CD4-positive, alpha-beta T cell treated with Interleukin-10 for 1 hour (primary cell): ENCODE measurements at places on chromosomes 11 and 22.
A peak's percentile ranks its signal among the peaks of the same experiment; 100 is the strongest.

DNA sequence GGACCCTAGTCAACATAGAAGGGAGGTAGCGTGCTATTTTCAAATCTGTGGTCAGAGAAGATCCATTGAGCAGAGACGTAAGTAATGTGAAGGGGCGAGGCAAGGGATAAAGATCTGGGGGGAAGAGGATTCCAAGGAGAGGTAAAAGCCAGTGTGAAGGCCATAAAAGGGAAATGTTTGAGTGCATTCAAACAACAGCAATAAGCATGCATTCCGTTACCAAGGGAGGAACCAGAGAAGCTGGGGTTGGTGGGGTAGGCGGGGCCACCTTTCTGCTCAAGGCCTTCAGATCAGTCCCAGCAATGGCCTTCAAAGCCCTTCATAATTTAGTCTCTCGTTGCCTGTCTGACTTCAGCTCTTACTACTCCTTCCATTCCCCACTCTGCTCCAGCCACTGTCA lies 18.4 kb upstream of the SMPD1 start:
- no peak for DNase-seq

GRCh38 chr11:94925422-94926270 lies 47.7 kb downstream of the CWC15 start:
- DNase-seq: peak; percentile 15

DNA sequence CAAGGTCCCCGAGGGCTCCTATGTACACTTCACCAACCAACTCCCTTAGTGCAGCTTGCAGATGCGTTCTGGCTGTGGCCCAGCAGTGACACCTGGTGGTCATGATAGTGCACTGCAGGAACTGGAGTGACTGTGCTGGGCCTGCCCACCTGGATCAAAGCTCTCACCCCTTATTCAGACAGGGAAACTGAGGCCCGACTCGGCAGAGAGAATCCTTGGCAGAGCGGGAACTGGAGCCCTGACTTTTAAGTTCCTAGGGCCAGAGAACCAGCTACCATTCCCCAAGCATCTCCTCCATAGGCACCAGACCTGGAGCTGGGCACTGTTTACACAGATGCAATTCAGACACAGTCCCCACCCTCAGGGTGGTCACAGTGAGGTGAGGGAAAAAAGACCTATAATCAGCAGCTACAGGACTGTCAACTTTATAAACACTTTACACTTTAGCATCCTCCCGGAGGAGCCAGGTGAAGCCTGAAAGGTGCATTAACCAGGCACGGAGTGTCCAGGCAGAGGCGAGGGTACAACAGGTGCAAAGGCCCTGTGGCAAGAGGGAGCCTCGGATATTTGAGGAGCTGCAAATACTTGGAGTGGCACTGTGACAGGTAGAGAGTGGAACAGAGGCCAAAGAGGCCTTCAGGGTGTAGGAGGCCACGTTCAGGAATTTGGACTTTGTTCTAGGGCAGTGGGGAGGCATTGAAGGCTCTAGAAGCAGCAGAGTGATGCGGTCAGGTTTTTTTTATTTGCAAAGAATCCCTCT lies 22.0 kb downstream of the RHBDD3 start:
- peak; percentile 69 for DNase-seq

DNA sequence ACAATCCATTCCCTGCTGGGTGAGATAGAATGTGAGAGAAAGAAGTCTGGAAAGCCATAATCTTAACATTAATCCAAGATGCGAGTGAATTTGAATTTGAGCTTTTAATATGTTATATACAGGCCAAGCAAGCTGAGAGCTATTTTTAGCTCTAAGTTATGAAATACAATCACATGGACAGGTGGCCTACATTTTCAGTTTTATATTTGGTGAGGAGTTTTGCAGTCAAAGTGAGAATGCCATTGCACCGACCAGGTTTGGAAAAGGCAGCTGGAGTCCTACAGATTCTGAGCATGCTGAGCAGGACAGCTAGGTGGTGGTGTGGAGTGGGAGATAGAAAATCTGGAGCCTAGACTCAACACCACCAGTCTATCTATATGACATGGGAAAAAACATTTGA lies 12.0 kb downstream of the OR5B21 start:
- DNase-seq: no peak

- DNase-seq: no peak
Measured at GRCh38 chr22:46572911-46573780, 35.7 kb upstream of the CELSR1 start.

DNA sequence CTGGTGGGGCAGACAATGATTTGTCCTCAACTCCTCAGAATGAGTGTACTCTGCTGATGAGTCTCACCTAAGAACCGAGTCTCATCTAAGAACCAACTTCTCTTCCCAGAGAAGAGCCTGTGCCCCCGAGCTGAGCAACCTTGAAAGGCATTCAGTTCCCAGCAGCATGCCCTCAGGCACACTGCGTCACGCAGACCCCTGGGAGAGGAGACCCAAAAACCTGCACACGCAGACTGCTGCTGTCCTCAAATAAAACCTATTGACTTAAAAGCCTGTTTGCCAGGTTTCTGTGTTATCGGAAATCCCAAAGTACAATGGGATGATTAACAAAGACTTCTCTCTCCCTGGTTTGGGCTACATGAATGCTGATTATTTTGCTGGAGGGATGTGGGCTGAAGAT lies 121.2 kb downstream of the C11orf58 start:
- no peak for DNase-seq

DNA sequence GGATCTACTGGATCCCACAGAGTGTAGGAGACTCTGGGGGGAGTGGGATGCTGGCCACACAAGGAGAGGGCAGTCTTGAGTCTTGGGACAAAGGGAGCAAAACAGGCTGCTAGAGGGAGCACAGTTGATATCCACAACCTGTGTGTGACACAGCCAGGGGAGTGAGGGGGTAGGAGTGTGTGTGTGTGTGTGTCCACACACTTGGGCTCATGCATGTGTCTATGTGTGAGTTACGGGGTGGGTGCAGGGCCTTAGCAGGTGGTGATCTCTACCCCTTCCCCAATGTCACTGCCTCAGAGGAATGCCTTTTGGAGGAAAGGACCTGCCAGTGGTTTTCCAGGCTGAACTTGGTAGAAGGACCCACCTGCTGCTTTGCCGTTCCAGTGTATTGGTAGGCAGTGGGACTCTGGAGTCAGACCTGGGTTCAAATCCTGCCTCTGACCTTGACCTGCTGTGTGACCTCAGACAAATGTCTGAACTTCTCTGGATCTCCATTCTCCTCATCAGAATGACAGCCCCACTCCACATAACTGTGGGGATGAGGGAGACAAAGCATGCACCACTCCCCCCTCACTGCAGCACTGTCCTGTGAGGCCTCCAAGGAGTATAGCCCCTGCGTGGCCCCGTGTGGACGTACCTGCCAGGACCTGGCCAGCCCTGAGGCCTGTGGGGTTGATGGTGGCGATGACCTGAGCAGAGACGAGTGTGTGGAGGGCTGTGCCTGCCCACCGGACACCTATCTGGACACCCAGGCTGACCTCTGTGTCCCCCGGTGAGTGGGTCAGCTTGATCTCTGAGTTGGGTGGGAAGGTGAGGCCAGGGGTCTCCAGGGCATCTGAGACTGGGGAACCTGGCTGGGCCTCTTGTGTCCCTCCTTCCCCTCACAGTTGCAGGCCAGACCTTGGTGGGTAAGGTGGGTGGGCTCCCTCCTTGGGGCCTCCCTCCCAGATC lies 27.4 kb downstream of the OTOG start:
- DNase-seq: no peak

GRCh38 chr11:75583718-75584658 lies 21.9 kb downstream of the SERPINH1 start:
- no peak for DNase-seq

GRCh38 chr11:8640267-8640906 lies 42.1 kb downstream of the TRIM66 start:
- no peak for DNase-seq

DNA sequence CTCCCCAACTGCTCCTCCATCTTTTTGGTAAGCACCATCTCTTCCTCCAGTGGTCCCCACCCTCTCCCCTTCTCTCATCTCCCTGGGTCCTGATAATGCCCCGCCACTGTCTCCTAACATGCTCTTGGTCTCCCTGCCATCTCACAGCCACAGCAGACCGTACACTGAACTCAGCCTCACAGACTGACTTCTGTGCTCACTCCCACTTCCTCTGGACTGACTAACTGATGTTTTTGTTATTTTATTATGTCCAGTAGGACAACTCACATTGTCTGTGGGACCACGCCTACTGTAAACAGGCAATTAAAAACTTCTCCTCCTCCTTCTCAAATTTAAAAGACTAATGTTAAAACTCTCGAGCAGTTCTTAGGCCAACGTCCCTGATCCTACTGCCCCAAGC lies 2.6 kb upstream of the GNAZ start:
- DNase-seq: no peak

- no peak for DNase-seq
Measured at GRCh38 chr11:8242499-8243280, 21.0 kb downstream of the LMO1 start.

- DNase-seq: no peak
Measured at GRCh38 chr11:61425367-61426131, 4.2 kb downstream of the CPSF7 start.

DNA sequence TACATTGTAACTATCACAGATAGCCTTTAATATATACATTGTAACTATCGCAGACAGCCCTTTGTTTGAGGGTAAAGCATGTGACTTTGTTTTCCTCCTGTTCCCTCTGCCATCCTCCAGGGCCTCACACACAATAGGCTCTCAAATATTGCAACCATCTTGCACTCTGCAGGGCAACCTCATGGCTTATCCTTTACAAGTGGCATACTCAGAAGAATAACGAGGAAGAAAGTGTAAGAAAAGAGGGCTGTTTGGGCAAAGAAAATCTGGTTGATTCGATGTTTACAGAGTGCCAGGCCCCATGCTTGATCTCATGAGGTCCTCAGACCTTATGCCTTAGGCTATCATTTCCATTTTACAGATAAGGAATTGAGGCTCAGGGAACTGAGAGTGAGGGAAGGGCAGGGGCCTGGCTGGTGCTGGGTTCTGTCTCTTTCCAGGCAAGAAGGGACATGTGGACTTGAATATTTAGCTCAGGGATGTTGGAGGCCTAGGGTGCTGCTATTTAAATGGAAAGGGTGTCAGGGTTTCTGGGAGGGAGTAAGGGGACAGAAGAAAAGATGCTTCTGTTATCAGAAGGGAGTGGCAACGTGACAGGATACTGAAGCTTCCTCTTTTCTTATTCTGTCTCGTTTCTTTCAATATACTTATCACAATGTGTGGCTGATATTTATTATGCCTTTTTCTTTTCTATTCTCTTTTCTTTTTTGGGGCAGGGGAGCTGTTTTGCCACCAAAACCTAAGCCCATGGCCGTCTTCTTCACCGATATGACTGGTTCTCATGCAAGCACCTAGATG lies 1.1 kb upstream of the SAMM50 start:
- no peak for DNase-seq

DNA sequence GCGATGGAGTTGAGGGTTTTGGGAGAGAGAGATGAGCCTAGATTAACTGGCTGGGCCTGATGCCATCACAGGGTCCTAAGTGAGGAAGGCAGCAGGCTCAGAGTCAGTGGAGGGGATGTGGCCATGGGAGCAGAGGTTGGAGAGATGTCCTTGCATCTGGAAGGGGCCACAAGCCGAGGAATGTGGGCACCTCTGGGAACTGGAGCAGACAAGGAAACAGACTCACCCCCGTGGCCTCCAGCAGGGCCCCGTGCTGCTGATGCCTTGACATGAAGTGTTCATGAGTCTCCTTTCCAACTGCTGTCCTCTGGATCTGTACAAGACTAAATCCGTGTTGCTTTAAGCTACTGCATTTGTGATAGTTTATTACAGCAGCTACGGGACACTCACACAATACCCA lies 49.2 kb downstream of the SHISAL1 start:
- no peak for DNase-seq

DNA sequence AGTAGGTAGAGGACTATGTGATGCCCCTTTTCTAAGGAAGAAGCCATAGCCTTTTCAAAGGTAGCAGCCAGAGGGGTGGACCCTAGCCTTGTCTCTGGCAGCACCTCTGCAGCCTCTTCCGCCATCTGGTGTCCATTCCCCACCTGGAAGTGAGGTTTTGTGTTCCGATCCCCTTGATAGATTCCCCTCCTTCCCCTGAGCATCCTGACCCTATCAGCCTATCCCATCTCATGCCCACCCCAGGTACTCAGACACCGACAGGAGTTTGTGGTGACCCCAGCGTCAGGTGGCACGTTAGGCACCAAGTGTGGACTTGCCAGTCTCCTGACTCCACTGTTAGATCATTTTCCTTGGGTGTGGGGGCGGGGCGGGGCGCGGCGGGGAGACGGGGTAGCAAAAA lies 398 bp upstream of the FAM89B start:
- DNase-seq: no peak

DNA sequence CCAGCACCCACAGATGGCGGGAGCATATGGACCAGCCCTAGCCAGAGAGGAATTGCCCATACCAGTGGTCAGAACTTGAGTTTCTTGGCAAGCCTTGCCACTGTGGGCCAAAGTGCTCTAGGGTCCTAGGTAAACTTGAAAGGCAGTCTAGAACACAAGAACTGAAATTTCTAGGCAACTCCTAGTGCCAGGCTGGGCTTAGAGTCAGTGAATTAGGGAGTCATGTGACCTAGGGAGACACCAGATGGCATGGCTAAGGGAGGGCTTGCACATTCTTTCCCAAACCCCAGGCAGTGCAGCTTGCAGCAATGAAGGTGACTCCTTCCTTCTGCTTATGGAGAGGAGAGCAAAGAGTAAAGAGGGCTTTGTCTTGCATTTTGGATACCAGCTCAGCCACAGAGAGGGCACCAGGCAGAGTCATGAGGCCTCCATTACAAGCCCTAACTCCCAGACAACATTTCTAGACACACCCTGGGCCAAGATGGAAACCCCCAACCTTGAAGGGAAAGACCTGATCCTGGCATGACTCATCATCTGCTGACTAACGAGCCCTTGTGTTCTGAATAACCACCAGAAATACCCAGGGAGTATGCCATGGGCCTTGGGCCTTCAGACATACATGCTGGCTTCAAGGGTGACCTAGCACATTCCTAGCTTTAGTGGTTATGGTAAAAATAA lies 19.2 kb upstream of the OR56A3 start:
- no peak for DNase-seq

DNA sequence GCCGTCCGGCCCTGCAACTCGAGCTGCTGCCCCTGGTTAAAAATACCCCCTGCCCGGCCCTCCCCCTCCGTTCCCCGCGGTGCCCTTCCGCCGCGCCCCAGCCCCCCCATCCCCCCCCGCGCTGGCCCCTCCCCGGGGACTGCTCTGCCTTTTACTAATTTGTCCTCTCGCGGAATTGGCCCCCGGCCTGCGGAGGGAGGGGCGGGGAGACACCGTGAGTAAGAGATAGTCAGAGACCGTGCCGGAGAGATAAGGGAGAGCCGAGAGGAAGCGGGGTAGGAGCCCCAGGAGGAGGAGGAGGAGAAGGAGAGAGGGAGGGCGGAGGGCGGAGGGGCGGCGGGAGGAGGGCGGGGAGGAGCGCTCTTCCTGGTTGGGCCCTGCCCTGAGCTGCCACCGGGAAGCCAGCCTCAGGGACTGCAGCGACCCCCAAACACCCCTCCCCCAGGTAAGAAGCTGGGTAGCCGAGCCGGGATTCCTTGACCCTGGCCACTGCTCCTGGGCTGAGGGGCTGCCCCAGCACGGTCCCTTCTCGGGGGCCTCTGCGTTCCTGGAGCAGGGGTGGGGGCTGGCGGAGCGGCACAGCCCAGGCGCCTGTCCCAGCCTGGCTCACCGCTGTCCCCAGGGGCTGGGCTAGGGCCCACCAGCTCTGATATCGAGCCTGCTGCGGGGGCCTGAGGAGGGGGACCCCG lies at the start of gene CAPN1:
CAPN1 (plus strand) TSS at position 360 of the 689 bp plus-strand sequence. CDS start 774 bp downstream, outside the sequence.
- peak; percentile 83 for DNase-seq

GRCh38 chr11:102883141-102883540 lies 8.4 kb upstream of the MMP12 start:
- DNase-seq: no peak

- DNase-seq: no peak
Measured at GRCh38 chr11:121615501-121615900, 162.7 kb upstream of the SORL1-AS1 start.
